ENCODE measurements at places on chromosomes 6 and 20.

DNA sequence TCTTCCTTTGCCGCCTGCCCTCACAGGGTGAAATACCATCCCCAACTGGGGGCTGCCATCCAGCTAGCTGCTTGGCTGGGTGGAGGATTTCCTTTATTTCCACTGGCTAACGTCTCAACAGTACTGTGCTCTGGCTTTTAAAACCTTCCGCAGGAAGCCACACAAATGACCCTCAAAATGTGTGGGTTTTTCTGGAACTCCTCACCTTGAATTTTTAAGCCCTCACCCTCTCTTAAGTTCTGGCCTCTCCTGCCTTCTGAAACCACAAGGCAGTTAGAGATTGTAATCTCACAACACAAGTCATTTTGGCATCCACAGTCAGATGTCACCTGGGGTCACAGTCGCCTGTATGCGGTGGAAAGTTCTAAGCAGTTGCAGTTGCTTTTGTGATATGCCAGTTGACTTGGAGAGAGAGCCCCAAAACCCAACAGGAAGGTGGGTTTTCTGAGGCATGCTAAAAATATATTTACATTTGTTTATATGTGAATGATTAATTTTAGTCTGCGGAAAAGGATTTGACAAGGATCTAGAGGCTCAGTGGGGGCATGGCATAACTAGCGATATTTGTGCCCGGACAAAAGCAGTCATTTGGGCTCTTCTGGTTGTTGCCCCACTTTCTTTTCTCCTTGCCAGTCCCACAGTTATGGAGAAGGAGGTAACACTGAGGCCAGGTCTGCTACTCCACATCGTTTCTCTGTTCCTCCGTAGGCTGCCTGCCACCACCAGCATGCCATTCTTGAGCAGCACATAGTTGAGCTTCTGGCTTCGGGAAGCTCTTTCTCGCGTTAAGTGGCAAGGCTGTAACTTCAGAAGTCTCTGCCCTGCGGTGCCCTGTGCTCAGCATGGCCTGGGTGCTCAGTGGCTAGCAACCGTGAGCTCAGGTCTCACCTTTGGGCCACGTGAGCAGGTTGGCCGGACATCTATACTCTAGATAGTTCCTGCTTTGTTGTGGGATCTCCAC lies 335.3 kb downstream of the CD83 start:
- DNase-seq, result no peak

- DNase-seq, result no peak
These were observed 23.0 kb upstream of the FKBP1A start for GRCh38 chr20:1415667-1416468.

DNA sequence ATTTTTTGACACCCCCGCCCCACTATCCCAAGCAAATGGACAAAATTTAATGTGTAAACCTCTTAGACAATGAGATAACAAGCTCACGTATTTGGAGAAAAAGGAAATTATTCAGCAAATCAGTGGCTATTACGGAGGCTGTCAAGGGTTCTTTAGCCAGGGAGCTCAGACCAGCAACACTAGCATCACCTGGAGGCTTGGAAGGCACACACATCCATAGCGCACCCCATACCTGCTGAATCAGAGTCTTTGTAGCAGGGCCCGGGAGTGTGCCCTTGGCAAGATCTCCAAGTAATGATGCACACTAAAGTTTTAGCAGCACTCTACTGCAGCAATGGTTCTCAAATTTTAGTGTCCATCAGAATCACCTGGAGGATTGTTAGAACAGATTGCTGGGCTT lies 223.2 kb upstream of the BTBD3 start:
- no peak for DNase-seq

GRCh38 chr6:82971877-82972460 lies 93.7 kb downstream of the UBE3D start:
- no peak for DNase-seq

DNA sequence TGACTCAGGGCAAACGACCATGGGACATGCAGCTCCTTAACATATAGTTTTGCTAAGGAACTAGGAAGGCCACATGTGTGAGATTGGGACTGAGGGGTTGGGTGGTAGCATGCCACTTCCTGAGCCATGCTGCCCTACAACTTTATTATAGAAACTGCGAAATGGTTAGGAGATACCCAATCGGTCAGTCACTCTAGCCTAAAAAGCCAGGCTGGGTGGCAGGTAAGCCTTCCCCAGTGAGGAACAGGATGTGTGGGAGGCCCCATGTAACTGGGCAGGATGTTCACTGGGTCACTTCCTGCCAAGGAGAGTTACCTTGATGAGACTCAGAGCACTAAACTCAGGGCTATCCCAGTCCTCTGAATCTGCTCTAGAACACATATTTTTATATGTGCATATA lies 123.5 kb downstream of the MAP3K7 start:
- DNase-seq, result no peak

DNA sequence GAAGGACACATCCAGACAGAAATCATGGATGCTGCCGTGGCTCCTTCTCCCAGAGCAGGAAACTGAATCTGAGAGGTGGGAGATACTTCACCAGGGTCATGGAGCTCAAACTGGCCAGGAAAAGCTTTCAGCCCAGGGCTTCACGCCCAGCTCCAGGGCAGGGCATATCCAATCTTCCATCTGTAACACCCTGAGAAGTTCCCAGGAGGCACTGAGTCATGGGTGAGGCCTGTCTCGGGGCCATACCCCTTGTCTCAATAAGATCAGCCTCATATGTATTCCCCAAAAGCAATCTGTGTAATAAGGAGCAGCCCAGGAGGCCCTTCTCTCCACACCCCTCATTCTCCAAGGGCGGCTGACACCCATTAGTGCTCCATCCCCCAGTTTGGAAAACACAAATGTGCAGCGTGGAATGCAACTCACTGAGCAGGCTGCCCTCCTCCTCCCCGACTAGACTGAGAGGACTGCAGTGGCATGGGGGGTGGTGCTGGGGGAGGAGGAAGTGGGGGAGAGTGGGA lies 439.3 kb upstream of the SULF2 start:
- no peak for DNase-seq

DNA sequence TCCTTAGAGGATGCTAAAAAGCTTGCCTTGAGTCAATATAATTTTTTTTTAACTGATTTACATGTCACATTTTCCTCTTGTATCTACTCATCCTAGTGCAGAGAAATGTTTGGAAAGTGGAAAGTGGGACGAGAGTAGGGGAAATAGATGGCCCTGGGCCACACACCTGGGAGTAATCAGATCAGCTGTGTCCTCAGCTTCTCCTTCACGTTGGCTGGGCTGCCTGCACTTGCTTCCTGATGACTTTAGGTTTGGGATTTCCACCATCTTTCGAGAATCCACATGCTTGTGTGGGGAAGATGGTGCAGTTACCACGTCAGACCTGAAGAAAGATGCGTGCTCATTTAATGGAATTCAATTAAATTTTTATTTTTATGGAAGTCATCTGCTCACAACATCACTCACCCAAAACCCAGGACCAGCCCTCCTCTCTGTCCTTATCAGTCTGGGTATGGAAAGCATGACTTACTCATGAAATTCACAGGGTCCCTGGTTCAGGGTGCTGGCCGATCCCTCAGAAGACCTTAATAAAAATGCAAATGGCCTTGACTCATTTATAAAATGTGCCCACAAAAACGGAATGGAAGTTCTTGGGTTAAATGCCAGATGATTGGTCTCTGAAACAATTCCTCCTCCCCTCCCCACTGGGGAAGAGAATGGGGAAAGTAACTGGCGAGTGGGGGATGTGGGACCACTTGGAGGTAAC lies 74.5 kb upstream of the TIAM2 start:
- DNase-seq, result no peak

DNA sequence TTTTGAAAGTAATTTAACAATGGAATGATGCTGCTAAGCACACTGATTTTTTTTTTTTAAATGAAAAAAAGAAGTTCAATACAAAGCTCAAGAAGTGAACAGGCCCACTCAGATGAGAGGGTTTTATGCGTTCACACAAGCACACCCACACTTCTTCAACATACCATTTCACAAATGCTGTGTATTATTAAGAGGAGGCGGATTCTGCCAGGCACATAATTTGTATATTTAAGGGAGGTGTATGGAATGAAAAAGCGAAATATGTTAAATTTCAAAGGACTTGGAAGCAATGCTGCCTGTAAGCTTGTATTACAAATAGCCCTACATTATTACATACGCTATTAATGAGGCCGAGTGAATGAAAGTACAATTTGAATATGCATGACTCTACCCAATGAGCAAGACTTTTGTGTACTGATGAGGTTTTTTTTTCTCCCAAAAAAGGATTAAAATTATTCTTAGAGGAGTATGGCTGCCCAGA lies 123.9 kb downstream of the INSM1 start:
- DNase-seq, result no peak

DNA sequence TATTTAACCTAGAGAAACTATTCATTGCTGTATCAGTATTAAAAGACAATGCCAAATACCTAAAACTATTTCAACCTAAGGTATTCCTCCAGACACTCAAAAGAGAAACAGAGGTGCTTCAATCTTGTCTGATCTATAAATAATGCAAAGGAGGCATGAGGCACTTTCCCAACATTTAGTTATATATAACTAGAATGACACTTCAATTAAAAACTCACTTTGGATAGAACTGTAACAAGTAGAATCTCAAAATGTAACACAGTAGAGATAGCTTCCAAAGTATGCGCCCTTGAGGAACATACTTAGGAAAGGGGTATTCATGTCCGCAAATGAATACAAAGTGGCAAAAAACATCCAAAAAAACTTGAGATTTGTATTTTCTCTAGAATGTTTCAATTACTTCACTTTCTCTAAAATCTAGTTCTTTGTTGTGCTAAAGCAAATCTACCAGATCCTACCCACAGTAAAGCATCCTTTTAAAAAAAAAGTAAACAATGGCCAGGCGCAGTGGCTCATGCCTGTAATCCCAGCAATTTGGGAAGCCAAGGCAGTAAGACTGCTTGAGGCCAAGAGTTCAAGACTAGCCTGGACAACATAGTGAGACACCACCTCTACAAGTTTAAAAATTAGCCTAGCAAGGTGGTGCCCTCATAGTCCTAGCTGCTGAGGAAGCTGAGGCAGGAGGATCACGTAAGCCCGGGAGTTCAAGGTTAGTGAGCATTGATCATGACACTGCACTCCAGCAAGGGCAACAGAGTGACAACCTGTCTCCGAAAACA lies 10.3 kb downstream of the SYNCRIP start:
- no peak for DNase-seq

GRCh38 chr20:22675341-22675740 lies 91.0 kb upstream of the FOXA2 start:
- no peak for DNase-seq

Measured in NCI-H748 treated with DMSO at 0.1 percent for 48 hours (cell line).